ENCODE measurements at places on chromosomes 11 and 22.
A peak's percentile ranks its signal among the peaks of the same experiment; 100 is the strongest.

DNA sequence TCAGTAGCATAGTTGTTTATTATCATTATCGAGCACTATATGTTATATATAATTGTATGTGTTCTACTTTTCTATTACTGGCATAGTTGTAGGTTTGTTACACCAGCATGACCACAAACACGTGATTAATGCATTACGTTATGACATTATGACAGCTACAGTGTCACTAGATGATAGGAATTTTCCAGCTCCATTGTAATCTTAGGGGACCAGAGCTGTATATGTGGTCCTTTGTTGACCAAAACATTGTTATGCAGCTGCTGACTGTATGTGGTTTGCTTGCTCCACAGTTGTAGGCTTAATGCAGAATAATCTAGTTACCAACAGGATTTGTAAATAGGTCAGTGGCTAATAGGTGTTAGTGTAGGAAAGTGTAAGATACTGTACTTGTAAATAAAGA, 66.1 kb downstream of the HSD17B12 start:
- DNase-seq = no peak

DNA sequence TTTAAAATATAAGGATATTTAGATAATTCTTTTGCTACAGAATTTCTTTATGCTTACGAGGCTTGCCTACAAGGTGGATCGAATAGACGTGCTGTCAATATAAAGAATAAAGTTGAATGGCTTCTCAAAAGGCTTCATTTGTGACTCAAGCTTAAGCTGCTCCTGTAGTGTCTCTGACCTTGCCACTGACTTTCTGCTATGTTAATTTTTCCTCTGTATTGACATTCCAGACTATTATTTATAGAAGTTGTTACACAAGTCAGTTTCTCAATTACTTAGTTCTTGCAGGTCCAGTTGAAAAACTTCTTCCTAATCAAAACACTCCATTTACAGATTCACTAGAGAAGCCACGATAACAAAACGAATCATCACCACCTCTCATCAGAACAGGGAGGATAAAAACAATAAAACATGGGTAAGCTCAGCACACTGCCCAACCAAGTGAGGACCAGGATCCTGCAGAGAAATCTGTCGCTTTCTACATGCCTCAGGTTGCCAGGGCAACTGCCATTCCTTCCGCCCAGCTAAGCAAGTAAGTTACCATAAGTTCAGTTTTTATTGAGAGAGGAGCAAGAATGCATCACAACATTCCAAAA, 39.0 kb upstream of the CHKA start:
- DNase-seq = no peak

GRCh38 chr22:25881210-25881755, 139.3 kb downstream of the MYO18B start:
- DNase-seq = no peak

- DNase-seq = no peak
Measured at GRCh38 chr11:74949753-74950137, 679 bp downstream of the SPCS2 start.

- DNase-seq = no peak
Measured at GRCh38 chr11:29438815-29439214, 578.0 kb downstream of the KCNA4 start.

DNA sequence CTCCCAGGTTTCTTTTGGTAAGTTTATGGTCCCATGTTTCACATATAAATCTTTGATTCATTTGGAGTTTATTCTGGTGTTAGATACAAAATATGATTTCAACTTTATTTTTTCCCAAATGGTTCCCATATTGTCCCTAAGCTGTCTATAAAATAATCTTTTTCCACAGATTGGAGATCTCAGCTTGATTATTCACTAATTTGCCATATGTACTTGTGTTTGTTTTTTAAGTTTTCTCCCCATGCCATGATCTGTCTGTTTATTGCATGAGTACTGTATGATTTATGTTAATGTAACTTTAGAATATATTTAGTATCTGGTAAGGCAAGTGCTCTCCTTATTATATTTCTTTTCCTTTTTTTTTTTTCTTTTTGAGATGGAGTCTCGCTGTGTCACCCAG, 19.9 kb upstream of the CLMP start:
- no peak for DNase-seq

- no peak for DNase-seq
Measured at GRCh38 chr11:121450401-121450800, 1.7 kb upstream of the SORL1 start.

- DNase-seq = peak; percentile 71
Measured at GRCh38 chr11:83194281-83195142, 1.0 kb downstream of the ANKRD42 start.

DNA sequence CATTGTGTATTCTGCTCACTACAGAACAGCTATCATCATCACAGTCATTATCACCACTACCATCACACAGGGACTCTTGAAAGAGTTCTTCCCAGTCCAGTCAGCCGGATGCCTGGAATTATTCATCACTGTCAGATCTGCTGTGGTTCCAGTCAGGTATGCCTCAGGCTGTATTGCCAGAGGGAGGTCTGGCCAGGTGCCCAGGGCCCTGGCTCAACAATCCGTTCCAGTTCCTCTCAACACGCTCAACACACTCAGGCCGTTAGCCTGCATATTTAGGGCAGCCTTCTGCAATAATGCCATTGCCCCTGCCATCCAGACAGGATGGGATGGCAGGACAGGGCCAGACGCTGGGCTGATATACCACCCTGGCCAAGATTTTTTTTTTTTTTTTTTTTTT, 28.6 kb upstream of the RASL10A start:
- DNase-seq = no peak

GRCh38 chr11:73334384-73335203, 26.5 kb downstream of the ARHGEF17 start:
- DNase-seq = no peak

GRCh38 chr11:41042688-41043087, 416.8 kb downstream of the LRRC4C start:
- no peak for DNase-seq

- no peak for DNase-seq
Measured at GRCh38 chr11:35436581-35437250, 17.4 kb upstream of the SLC1A2 start.

GRCh38 chr11:12539572-12539971, 134.6 kb upstream of the TEAD1 start:
- DNase-seq = no peak

GRCh38 chr22:28627791-28628190, 51.8 kb downstream of the TTC28 start:
- no peak for DNase-seq

DNA sequence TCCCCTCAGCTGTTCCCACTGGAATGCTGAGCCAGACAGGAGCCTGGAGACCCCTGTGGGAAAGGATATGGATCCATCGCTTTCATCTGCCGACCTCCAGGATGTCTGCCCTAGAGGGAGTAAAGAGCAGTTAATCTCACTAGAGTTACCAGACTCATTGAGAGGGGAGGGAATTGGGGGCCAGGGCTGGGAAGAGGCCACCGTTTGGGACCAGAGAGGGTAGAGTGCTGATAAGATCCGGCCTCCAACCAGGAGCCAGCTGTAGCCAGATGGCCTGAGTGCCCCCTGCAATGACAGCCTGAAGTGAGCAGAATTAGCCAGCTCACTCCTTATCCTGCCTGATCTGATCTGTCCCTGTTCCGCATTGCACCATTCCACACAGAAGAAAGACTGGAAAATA, 3.7 kb upstream of the APLNR start:
- no peak for DNase-seq

- no peak for DNase-seq
Measured at GRCh38 chr22:48488149-48488551, 1339.5 kb downstream of the BRD1 start.

GRCh38 chr11:128493570-128493965, 93.8 kb downstream of the ETS1 start:
- no peak for DNase-seq

GRCh38 chr11:84103096-84103495, 816.9 kb upstream of the CCDC90B start:
- no peak for DNase-seq

- DNase-seq = no peak
Measured at GRCh38 chr11:98456308-98456680, 564.5 kb upstream of the CNTN5 start.

DNA sequence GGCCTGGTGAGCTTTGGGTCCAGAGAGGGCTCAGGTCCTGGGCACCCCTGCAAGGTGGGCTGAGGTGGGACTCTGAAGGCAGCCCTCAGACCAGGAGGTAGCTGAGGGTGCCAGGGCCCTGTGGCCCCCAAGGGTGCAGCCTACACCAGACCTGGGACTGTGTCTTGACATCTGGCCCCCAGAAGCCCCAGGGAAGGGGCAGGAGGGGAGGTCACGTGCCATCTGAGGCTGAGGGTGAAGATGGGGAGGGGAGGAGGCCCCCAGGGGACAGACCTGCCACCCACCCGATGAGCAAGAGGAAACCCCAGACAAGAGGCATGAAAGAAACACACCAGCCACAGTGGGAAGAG, 520.2 kb downstream of the BRD1 start:
- no peak for DNase-seq

DNA sequence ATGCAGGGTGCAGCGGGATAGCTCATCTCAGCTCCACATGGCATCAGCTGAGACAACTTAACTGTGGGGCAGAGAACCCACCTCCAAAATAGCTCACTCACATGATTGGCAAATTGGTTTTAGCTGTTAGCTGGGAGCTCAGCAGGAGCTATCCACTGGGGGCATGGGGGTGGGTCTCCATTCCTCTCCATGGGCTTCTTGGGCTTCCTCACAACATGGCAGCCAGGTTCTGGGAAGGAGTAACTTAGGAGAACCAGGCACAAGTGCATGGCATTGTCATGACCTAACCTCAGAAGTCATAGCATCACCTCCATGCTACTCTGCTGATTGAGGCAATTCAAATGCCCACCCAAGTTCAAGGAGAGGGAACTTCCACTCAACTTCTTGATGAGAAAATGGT, 85.5 kb downstream of the MN1 start:
- no peak for DNase-seq

DNA sequence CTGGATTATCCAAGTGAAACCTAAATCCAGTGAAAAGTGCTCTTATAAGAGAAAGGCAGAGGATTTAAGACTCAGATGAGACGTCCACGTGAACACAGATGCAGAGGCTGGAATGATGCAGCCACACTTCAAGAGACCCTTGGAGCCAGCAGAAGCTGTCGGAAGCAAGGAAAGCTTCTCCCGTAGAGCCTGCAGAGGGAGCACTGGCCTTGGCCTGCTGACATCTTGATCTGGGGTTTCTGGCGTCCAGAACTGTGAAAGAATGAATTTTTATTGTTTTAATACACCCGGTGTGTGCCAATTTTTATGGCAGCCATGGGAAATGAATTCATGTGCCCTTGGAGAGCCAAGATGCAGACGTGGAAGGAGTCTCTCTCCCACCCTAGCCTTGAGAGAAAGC, 407.0 kb upstream of the B3GAT1 start:
- no peak for DNase-seq

DNA sequence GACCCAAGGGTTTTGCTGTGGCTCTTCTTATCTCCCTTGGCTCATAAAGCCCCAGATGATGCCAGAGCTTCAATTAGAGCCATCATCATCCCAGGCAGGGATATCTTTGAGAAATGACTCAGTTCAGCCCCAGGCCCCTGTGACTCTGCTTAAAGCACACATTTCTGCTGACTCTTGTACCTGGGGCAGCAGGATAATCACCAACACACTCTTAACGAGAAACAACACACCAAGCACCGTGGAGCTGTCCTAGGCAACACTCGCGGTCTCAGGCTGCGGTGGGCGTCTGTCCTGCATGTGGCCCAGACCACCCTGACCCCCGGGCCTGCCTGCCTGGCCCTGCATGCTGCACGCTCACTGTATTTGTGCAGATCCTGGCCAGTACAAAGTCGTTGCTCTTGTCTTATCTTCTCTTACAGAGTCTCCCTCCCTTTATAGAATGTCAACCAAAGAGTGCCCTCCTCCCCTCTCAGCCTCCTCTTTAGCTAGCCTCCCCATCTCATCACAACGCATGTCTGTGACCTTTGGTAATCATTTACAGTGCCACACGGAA, 114.2 kb upstream of the PARVA start:
- DNase-seq = no peak

DNA sequence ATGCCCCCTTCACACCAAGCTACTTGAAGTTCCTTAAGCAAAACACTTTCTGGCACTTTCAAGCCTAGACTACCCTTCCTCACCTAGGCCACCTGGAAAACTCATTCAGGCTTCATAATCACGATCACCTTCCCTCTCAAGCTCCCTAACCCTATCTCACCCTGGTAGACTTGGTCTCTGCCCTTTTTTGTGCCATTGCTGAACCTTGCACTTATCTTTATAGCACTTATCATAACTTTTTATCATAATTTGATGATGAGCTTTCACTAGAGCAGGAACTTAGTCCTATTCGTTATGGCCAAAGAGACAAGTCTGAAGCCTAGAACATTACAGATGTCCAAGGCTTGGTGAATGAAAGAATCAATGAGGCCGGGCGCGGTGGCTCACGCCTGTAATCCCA, 5.5 kb downstream of the SLC35F2 start:
- no peak for DNase-seq

DNA sequence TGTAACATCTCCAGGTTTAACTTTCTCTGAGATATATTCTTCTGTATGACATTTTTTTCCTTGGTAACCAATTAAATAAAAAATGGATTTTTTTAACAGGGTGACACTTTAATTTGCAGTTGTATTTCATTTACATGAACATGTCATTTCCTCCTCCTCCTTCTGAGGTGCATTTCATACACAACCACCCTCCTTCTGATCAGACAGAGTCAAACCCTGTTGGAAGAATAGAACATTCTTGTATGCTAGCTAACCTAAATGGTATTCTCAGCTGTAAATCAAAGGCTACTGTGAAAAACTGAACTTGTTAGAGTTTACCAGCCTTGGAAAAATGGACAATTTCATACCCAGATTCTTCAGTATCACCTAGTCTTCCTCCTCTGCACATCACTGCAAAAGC, 52.7 kb upstream of the CHRM4 start:
- no peak for DNase-seq

DNA sequence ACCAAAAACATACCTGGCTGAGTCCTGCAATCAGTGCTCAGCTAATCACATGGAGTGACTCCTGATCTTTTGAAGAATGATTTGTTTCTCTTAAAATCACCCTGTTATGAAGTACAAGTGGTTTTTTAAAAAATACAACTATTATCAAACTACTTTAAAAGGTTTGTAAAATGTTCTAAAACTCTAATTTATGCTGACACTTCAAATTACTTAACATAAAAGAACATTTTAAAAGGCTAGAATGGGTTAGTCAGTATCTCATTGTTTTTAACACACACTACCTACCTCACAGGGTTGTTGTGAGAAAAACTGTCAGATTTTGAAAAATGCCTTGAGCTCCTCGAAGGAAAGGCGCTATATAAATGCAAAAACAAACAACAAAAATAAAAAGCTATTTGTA, 33.2 kb downstream of the KMT5B start:
- no peak for DNase-seq

- DNase-seq = no peak
Measured at GRCh38 chr11:120032766-120033390, 105.0 kb downstream of the TRIM29 start.

- DNase-seq = no peak
Measured at GRCh38 chr11:47572715-47573255, 6.0 kb downstream of the KBTBD4 start.

- DNase-seq = no peak
Measured at GRCh38 chr11:40763046-40763445, 696.4 kb downstream of the LRRC4C start.
